ENCODE measurements at places on chromosomes 13 and 19.

GRCh38 chr19:44745341-44745831 is 3.1 kb upstream of the BCL3 start:
- DNase-seq, result peak; percentile 84

DNA sequence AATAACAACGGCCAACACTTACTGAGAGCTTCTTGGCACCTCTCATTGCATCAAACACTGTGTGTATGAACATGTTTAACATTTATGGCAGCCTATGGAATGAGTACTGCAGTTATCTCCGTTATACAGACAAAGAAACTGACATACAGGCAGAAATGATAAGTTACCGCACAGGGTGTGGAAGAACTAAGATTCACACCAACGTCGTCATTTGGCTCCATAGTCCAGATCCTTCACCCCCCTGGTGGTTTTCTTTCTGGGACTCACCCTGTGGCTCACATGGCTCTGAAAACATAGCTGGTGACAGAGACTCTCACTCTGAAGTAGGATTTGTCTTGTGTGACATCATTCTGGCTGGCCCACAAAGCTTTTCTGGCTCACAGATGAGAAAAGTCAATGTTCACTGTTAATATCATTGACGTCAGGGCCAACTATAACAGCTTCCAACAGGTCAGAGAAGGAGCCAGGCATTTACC is 230.1 kb downstream of the DLEU7 start:
- peak; percentile 50 for DNase-seq

DNA sequence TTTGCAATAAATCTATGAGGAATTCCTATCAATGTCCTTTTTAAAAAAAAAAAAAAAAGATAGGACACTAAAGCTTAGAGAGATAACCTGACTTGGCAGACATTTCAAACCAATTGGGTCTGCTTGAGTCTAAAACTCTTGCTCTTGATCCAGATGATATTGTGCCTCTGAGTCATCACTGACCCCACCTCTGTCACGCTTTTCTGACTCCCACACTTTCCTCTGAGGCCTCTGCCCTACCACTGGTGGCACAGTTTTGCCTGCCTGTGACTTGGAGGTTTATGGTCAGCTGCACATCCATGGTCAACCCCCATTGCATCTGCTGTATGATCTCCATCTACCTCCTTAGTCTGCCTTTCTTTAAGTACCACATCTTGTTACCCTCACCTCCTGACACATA is 328.7 kb downstream of the SPRY2 start:
- DNase-seq, result no peak

DNA sequence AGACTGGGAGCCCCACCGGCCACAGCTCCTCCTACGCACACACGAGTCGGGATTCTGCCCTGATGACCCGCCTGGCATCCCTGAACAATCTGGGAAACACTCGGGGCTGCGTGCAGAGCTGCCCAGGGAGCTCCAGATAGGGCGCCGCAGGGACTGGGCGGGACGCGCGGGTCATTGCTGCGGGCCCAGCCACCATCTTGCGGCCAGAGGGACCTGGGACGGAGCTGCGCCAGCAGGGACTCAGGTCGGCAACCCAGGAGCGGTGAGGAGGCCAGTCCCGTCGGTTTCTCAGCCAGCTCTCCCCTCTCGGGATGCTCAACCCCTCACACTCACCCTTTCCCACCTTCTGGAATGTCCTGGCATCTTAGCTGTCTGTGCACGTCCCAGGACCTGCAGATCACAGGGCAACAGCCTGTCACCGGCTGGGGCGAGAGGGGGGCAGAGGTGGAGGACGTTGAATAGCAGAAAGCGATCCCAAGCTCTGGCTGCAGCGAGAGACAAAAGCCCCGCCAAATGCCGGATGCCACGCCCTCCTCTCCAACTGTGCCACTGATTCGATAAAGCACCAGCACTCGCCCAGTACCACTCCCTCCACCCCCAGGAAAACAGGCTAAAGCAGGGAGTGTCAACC is 20.4 kb upstream of the ZNF91 start:
- DNase-seq, result peak; percentile 6

DNA sequence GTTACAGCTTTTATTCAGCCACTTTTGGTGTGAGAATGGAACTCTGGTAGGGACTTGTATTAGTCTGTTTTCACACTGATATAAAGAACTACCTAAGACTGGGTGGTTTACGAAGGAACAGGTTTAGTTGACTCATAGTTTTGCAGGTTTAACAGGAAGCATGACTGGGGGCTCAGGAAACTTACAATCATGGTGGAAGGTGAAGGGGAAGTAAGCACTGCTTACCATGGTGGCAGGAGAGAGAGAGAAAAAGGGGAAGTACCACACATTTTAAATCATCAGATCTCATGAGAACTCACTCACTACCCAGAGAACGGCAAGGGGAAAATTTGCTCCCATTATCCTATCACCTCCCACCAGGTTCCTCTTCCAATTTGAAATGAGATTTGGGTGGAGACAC is 942.2 kb downstream of the PCDH17 start:
- no peak for DNase-seq

DNA sequence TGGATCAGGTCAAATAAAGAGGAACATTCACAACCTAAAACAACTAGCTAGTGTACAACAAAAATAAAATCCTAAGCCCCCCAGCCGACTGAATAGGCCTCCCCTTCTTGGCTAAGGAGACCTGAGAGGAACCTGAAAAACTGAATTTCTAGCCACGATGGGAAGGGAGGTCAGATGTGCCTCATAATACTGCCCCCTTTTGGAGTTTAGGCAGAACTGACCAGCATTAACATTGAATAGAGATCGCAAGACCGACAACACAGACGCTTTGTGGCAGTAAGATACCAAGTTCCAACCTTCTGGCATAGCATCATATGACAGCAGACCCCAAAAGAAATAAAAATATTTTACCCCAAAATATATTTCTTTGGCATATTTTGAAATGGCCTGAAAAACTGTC is 15.9 kb downstream of the CBY2 start:
- peak; percentile 11 for DNase-seq

GRCh38 chr13:104315606-104316005 is 1249.4 kb upstream of the SLC10A2 start:
- peak; percentile 97 for DNase-seq

GRCh38 chr19:37669450-37669914 is 14.2 kb upstream of the ZFP30 start:
- no peak for DNase-seq

DNA sequence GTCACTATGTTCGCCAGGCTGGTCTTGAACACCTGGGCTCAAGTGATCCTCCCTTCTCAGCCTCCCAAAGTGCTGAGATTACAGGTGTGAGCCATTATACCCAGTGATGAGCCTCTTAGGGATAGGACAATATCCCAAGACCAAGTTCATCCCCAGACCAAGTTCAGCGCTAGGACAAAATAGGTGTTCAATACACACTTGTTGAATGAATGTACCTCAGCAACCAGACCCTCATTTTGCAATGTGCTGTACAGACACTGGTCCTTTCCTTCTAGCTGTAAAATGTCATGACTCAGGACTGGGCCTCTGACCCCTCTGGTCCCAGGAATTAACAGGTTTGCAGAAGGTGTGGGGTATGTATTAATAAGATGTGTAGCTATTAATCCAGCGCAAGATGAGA is 246.0 kb downstream of the TSHZ3 start:
- no peak for DNase-seq

GRCh38 chr13:106657104-106657503 is 89.2 kb upstream of the ARGLU1 start:
- no peak for DNase-seq

Data from fibroblast of skin of back (primary cell).